ENCODE measurements at places on chromosomes 1 and 21.

DNA sequence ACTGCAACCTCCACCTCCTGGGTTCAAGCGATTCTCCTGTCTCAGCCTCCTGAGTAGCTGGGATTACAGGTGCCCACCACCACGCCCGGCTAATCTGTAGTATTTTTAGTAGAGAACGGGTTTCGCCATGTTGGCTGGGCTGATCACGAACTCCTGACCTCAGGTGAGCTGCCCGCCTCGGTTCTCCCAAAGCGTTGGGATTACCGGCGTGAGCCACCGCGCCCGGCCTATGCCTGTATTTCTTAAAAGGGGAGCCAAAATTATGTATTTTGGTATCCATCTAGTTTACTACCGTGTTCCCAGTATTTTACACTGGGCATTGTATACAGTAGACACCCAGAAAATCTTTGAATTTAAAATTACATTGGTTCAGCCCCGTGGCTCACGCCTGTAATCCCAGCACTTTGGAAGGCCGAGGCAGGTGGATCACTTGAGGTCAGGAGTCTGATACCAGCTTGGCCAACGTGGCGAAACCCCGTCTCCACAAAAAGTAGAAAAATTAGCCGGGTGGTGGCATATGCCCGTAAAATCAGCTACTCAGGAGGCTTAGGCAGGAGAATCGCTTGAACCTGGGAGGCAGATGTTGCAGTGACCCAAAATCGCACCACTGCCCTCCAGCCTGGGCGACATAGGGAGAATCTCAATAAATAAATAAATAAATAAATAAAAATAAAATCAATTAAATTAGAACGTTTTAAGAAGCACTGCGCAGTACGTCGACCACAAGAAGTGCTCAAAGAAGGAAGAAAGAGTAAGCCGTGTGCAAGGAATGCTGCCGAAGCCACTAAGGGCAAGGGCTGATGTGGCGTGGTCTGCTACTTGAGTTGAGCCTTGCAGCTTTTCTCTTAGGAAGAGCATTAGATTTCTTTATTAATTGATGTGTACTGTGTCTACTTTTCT, 1.5 kb upstream of the THRAP3 start:
- no peak for DNase-seq

GRCh38 chr1:93447481-93448291, at the start of gene FNBP1L:
TSS of gene FNBP1L (plus strand) at chr1:93448118. CDS start at chr1:93448282, 164 bp downstream.
- DNase-seq, result no peak

- no peak for DNase-seq
Observed at GRCh38 chr1:200496937-200497336, 87.1 kb upstream of the ZNF281 start.

- no peak for DNase-seq
Observed at GRCh38 chr1:57659804-57660203, 235.9 kb upstream of the DAB1 start.

GRCh38 chr1:31792541-31792940, 23.3 kb downstream of the SPOCD1 start:
- no peak for DNase-seq

DNA sequence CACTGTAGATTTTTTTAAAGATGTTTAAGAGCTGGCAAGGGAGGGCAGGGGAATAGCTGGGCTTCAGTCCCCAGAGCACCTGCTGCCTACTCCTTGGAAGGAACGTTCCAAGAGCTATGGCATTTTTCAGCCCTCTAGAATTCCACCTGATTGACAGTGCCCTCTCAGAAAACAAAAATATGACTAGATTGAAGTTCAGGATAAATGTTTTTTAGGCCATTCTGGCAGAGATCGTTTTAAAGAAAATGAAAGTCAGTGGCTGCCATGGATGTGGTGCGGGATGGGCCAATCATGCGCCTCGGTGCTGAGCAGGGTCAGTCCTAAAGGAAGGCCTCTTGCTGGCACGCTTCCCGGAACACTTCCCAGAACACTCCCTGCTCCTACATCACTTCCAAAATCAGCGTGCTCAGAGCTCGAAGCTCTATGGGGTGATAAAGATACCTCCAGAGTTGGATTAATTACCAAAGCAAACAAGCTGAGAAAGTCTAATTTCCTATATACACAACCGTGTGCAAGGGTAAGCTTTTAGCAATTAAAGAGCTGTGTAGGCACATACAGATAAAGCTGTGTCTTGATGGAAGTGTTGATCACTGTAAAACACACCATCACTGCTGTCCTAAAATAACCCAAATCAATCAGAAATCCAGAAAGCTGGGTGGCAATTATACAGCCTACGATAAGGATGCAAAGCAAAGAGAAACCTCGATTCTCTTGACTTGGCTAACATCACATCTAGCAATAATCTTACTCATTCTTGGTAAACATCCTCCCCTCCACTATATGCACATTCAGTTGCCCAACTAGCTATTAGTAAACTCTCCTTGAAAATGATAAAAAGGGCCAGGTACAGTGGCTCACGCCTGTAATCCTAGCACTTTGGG, 34.6 kb downstream of the TGFBR3 start:
- peak; percentile 67 for DNase-seq

Data from thoracic aorta (tissue), 2 donors.